RWPE1 (cell line): ENCODE measurements at places on chromosomes 13 and 19.
A peak's percentile ranks its signal among the peaks of the same experiment; 100 is the strongest.

GRCh38 chr13:60857698-60858097 is 460.7 kb downstream of the TDRD3 start:
- DNase-seq, result no peak

GRCh38 chr13:34462843-34463242 is 479.2 kb upstream of the NBEA start:
- DNase-seq, result peak; percentile 85

DNA sequence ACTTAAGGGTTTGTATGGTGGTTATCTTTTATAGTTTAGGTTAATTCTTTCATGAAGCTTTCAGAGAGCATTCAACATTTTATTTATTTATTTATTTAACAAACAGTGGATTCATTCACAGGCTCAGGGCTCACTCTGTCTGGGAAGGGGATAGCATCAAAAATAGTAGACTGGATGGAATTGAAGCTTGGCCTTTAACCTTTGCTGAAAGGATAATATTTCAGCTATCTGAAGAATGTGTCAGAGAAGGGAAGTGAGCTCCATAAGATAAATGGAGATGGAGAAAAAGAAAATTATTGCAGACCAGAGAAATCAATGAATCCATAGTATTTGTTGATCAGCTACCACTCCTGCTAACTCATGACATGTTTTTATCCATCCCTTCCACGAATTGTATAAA is 305.6 kb downstream of the COG6 start:
- no peak for DNase-seq

DNA sequence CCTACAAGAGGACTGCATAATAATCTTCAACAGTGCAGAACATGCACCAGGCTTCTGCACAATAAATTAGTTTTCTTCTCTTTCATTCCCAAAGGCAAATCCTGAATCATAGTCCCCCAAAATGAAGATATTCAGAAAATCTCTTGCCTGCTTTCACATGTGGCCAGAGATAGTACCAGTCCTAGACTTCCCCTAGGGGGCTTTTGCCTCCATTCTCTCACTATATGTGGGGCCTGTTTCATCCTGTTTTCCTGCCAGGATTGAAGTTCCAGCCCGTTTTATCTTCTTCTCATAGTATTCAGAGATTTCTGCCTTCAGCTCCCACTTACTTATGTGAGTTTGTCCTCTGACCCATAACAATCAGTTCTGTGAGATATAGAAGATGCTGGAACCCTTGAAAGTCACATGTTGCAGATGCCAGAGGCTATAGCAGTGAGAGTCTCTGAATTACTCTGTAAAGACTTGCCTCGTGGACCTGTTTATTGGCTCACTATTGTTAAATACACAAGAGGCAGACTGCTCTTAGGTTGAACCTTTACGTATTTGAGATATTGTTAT is 421.9 kb upstream of the PCDH9 start:
- no peak for DNase-seq

DNA sequence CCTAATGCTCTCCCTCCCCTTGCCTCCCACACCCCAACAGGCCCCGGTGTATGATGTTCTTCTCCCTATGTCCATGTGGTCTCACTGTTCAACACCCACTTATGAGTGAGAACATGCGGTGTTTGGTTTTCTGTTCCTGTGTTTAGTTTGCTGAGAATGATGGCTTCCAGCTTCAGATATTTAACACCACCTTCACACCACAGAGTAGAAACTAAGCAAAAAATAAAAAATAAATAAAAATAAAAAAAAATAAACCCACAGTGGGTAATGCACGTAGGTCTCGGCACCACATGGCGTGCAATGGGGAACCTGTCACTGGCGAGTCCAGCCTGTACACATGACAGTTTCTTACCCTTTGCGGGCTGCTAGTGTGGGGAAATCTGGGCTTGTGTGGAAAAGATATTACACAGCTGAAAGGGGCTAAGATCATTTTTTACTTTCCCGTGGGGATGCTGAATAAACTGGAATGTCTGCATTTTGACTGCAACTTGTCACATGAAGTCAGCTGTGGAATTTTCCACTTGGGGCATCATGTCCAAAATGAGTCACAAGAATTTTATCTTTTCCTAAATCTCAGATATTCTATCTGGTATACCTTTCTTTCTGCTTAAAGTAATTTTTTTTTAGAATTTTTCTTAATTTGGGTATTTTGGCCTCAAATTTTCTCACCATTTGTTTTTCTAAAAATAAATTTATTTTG is 170.5 kb downstream of the IRS2 start:
- DNase-seq, result no peak

DNA sequence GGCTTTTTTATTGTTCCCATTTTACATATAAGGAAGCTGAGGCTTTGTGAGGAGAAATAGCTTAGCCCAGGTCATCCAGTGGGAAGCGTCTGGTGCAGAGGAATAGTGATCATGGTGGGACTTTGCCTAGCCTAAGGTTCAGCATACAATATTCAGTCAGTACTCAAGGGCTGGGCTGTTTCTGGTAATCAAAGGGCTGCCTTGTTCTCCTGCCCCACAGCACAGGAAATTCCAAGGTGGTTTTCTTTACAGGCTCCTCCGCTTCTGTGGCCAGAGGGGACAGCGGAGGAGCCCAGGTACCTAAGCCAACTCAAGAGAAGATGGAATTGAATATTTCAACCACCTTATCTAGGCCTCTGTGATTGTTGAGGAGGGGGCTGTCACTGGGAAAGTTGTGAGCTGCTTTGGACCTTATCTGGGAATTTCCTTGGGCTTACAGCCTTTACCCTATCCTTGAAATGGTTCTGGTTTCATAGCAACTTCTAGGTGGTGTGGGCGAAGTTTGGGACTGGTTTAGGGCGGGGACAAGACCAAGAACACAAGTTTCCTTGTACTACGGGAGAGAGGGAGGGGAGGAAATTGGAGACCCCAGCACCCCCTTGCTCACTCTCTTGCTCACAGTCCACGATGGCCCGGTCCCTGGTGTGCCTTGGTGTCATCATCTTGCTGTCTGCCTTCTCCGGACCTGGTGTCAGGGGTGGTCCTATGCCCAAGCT is at the start of gene MIA:
Gene MIA, plus strand, starts transcription at position 606 of the 716 bp plus-strand sequence. Its CDS starts 22 bp downstream, at position 628.
- no peak for DNase-seq

GRCh38 chr13:24313439-24313838 is 4.1 kb downstream of the C1QTNF9 start:
- no peak for DNase-seq

DNA sequence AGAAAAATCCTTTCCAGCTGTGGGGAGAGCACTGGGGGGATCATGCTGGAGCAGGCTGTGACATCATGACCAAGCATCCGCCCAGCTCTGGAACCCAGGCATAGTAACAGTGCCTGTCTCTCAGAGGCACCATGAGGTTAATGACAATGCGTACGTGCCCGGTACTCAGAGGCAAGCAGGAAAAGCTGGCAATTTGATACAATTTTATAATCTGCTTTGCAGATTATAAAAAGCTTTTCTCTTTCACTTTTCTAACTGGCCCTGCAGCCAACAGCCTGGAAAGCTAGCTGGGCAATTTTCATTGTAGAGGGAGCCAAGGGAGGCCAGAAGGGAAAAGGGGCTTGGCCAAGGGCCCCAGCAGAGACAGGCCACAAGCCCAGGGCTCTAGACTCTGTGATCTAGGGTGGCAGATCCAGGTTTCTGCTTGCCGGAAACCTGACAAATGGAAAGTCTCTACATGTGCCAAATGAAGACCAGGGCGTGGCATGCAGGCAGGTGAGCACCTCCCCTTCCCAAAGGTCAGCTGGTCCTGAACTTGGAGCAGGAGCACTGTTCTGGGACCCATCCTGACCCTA is 22.7 kb downstream of the VRK3 start:
- no peak for DNase-seq

- DNase-seq, result peak; percentile 88
Measured at GRCh38 chr13:109743706-109744453, 42.5 kb downstream of the IRS2 start.

DNA sequence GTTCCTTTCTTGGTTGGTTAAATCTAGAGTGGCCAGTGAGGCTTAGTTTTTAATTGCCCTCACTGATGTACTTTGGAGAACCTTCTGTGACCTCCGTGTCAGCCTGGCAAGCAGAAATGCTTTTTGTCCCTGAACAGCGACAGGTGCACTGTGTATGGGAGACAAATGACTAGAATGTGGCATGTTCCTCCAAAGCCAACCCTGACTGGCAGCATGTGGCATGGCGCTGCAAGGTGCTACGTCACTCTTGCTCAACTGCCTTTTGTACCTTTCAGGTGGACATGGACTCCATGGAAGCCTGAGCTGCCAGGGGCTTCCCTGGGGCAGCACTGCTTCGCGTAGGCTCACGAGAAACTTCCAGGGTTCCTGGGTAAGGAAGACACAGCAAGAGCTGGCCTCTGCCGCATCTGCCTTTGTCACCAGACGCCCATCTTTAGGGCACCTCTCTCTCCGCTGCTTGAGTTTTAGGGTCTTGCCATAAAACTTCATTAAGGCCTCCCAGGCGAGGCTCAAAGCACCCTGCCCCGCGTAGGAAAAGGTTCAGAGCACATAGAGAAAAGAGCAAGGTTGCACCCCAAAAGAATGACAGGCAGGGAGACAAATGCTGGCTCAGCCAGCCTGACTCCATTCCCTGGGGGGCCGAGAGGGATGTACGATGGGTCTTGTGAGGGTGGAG is 167.1 kb upstream of the SOX1 start:
- no peak for DNase-seq

DNA sequence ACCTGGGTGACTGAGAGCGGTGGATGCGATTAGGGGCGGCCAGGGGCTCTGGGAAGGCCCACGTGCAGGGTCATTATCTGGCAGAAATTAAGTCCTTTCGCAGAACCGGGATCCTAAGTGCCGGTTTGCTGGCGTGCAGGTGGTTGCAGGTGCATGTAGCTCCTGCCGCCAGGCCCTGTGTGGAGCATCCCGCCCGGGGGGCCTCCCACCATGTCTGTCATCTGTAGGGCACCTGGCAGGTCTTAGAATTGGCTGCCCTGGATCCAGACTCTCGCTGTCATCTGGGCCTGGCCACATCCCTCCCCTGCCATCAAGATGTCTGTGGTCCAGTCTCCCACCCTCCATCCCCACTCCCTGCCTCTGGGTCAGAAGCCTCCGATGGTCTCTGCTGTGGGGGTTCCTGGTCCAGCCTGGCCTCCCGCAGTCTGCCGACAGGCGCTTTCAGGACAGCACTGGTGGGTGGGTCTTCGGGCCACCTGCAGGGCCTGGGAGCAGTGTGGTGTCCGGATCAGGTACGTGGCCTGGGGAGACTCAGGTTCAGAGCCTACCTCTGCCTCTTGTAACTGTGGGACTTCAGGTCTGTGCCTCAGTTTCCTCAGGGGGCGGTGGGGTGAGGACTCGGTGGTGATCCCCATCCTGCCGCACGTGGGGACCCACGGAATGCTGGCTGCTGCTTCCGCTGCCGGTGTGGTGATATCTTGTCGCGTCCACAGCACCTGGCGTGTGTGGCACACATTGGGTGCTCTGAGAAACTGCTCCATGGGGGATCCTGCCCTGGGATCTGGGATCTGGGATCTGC is 5.4 kb downstream of the GNA11 start:
- no peak for DNase-seq
